ENCODE measurements at places on chromosomes 12 and 14.

GRCh38 chr14:33917661-33918060 is 33.2 kb downstream of the EGLN3 start:
- DNase-seq = no peak

DNA sequence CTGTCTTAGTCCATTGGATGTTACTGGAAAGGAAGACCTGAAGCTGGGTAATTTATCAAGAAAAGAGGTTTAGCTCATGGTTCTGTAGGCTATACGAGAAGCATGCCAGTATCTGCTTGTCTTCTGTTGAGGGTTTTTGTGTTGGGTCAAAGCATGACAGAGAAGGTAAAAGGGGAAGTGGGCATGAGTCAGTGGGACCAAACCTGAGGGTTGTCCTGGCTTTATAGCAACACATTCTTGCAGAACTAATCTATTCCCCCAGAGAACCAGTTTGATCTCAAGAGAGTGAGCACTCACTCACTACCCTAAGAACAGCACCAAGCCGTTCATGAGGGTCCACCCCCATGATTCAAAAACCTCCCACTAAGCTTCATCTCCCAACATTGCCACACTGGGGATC is 19.0 kb upstream of the KRAS start:
- no peak for DNase-seq

GRCh38 chr12:6935371-6936193 is 7.8 kb downstream of the ATN1 start:
- DNase-seq = no peak

DNA sequence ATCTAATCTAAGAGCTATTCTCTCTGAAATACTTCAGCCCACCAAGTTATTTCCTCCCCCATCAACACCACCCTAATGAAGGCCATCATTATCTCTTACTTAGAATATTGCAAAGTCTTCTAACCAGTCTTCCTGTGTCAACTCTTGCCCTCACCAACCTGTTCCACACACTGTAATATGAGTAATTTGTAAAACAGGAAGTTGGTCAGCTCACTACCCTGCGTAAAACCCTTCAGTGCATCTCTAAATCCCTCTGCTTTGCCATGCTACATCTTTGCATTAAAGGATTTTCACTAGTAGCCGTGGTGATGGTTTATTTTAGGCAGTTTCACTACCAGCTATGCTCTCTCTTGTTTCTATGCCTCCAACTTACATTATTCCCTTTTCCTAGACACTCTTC is 70.0 kb downstream of the KIF21A start:
- DNase-seq = no peak

GRCh38 chr14:105440554-105440900 is 20.9 kb downstream of the MTA1 start:
- no peak for DNase-seq

- no peak for DNase-seq
These were observed 175.5 kb downstream of the PTPRO start for GRCh38 chr12:15497671-15498292.

GRCh38 chr14:101915871-101916815 is 48.2 kb upstream of the DYNC1H1 start:
- no peak for DNase-seq

- no peak for DNase-seq
These were observed at the start of gene PLBD1 for GRCh38 chr12:14567351-14568162. TSS of gene PLBD1 (minus strand) at chr12:14567883. CDS start at chr12:14567696, 187 bp downstream.

DNA sequence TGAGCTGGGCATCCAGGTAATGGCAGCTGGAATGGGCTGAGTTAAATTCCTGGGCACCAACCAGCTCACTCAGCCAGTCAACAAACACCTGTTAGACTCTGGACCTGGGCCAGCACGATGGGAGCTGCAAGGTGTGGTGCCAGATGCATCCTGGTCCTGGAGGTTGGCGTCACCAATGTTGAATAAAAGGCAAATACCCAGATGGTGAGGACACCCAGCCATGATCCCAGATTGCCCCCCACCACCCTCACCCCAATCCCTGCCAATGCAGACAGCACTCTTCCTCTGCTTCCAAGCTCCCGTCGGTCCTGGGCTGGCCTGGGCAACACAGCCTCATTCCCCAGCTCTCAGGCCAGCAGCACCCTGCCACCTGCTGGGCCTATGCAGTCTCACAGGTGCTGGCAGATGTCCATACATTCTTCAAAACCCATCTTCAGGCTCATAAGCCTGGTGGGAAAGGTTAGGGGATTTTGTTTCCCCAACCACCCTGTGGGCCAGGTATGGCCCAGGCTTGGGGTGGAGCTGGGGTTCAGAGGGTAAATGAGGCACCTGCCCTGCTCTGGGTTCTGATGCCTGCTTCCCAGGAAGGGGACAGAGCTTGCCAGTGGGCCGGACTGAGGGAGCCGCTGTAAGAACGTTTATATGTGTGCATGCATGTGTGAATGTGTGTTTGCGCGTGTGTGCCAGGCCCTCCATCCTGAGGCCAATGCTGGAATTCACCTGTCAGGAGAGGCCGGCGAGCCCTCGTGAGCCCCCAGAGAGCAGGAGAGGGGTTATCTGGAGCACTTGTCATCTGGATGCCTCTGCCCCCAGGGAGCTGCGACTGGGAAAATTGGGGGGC is 58.0 kb downstream of the LGMN start:
- no peak for DNase-seq

- DNase-seq = no peak
These were observed 7.6 kb upstream of the ARID2 start for GRCh38 chr12:45721954-45722353.

DNA sequence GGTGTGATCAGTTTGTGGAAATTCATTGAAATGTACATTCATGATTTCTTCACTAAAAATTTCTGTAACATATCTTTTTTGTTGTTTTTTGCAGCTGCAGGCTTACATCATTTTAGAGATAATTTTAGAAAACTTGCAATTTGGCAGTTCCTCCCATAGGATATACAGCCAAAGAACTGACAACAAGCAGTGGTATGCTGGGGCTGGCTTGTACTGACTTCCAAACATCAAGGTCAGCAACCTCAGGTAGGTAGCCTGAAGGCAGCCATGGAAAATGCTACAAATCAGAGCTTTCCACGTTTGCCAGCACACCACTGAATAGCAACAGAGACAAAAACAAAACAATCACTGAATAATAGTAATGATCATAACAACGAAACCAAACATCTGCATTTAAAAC is 21.2 kb downstream of the TRIM9 start:
- no peak for DNase-seq

DNA sequence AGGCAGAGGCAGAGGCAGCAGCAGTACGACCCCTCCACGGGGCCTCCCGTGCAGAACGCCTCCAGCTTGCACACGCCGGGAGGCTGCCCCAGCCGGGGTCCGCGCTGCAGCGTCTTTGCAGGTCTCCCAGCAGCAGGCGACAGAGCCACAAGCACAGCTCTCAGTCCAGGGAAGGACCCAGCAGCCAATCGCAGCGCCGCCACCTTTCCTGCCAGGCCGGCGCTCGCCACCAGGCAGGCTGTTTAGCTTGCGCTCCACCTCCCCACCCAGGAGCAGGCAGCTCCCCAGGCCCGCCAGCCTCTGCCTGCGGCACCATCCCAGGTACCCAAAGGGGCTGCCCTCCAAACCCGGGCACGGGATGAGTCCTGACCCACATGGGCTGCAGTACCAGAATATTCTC is 25.2 kb downstream of the DDX51 start:
- DNase-seq = no peak

GRCh38 chr12:1797011-1797901 is 23.1 kb upstream of the LRTM2 start:
- DNase-seq = peak; percentile 18

- no peak for DNase-seq
These were observed 24.1 kb downstream of the TTC8 start for GRCh38 chr14:88848571-88848970.

DNA sequence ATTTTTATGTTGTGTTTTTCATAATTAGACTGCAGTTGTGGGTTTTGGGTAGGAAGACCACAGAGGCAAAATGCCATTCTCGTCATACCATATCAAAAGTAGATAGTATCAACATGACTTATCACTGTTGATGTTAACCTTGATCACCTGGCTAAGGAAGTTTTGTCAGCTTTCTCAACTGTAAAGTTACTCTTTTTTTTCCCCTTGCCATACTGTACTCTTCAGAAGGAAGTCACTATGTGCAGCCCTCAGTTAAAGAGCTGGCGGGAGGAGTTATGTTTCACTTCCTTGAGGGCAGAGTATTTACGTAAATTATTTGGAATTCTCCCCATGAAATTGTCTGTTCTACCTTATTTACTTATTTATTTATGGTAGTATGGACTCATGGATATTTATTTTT is 78.7 kb downstream of the PRORP start:
- DNase-seq = no peak

DNA sequence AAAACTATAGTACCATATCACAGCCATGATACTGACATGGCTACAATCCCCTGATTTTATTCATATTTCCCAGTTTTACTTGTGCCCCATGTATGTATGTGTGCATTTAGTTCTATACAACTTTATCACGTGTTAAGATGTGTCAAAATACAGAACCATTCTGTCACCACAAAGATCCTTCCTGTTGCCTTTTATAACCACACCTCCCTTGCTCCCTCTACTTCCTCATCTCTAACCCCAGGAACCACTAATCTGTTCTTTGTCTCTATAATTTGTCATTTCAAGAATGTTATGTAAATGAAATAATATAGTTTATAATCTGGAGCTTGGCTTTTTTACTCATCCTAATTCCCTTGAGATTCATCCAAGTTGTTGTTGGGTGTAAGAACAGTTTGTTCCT is 358.4 kb downstream of the DPF3 start:
- no peak for DNase-seq

GRCh38 chr12:100216337-100216736 is 15.7 kb downstream of the ACTR6 start:
- no peak for DNase-seq

DNA sequence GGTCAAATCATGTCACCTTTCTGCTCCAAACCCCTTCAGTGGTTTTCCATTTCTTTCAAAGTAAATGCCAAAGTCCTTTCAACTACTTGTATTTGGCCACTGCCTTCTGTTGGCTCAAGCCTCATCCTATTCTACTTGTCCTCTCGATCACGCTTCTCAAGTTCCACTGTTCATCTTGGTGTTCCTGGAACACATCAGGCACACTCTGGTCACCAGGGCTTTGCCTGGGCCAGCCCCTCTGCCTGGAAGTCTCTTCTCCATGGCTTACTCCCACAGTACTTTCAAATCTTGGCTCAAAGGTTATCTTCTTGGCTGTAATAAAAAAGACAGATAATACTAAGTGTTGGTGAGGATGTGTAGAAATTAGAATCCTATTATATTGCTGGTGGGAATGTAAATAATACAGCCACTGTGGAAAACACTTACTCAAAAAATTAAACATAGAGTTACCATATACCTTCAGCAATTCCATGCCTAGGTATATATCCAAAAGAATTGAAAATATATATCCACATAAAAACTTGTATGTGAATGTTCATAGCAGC is 17.3 kb upstream of the PPFIBP1 start:
- DNase-seq = no peak

GRCh38 chr12:124904306-124905098 is 9.9 kb downstream of the UBC start:
- DNase-seq = no peak

- no peak for DNase-seq
These were observed 210.1 kb downstream of the RGS6 start for GRCh38 chr14:72142328-72142727.

GRCh38 chr14:80679273-80679672 is 262.3 kb downstream of the CEP128 start:
- no peak for DNase-seq

- no peak for DNase-seq
These were observed 2.9 kb downstream of the TCHP start for GRCh38 chr12:109902891-109903418.

DNA sequence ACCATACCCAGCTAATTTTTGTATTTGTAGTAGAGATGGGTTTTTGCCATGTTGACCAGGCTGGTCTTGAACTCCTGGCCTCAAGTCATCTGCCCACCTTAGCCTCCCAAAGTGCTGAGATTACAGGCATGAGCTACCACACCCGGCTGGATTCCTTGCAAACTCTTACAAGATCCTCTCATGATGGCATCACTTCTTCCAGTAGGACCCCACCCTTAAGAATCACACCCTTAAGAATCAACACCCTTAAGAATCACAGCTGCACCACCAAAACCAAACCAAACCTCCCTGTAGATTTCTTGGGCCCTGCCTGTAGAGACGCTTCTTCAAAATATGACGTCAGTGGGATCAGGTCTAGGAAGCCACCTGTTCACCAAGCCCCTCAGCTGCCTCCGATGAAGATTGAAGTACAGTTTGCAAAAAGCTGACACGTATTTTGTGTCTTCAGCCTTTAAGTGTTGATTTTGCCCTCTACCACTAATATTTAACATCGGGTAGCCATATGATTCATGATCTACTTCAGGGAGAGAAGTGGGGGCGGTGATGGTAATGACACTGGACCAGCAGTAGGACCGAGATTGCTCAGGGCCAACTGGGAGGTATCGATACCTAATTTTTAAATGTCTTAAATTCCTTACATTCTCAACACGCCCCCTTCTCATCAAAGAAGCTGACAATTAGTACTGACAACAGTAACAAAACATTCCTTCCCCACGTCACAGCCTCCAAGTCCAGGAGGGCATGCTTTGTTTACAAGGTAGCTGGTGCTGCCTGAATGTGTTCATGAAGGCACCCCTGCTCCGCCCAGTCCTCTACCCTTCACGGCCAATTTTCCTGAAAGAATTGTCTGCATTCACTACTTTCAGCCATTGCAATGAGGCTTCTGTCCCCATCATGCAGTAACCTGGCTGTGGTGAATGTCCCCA is 57.2 kb downstream of the ESRRB start:
- no peak for DNase-seq

GRCh38 chr12:90621927-90622326 is 333.0 kb downstream of the CCER1 start:
- DNase-seq = no peak

DNA sequence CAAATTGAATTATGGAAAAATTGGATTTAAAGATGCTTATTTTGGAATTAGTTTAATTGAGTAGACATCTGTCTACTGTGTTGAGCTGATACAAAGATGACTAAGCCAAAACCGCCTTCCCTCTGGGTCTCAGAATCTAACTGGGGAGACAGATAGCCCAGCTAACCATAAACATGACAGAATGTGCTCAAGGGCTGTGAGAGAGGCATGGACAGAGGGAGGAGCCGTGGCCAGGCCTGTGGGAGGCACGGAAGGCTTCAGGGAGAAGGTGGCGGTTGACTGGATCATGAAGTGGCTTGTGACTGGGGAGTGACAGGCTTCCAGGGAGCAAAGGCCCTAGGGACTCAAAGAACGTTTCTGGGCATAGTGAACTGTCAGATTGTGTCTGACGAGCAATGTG is 74.6 kb downstream of the DACT1 start:
- DNase-seq = no peak

Measured in stimulated activated CD4-positive, alpha-beta T cell treated with anti-CD3 and anti-CD28 coated beads, TNF-alpha, amount 100 ng/mL, for 4 hours (primary cell).